EH (cell line): ENCODE measurements at places on chromosomes 1 and 21.

GRCh38 chr1:83043244-83043643 lies 955.7 kb downstream of the TTLL7 start:
- no peak for DNase-seq

DNA sequence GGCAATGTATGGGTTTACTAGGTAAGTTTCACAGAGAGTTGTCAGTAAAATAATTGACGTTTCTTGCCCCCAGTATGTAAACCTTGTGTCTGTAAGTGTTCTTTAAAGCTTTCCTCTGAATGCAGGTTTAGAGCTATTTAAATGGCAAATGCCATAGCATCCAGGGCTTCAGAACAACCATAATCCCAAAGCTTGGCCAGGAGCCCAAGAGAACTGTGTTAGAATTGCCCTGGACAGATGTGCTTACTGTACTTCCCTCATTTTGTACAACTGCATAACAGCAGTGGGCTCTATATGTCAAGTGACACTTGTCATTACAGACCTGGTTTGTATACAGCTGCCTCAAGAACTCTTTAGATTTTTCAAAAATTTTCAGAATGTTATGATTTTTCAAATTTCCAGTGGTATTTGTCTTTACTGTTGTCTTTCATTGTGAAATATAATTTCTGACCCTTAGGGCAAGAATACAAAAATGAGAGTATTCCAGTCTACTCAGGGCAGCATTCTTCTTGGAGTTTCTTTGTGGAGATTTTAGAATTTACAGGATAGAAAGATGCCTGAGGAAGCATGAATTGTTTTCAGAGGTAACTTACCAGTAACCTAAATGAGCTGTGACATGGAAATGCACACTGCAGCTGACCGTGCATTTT lies 136.9 kb upstream of the L1TD1 start:
- DNase-seq = no peak

GRCh38 chr1:182264185-182264584 lies 127.4 kb downstream of the GLUL start:
- DNase-seq = no peak

DNA sequence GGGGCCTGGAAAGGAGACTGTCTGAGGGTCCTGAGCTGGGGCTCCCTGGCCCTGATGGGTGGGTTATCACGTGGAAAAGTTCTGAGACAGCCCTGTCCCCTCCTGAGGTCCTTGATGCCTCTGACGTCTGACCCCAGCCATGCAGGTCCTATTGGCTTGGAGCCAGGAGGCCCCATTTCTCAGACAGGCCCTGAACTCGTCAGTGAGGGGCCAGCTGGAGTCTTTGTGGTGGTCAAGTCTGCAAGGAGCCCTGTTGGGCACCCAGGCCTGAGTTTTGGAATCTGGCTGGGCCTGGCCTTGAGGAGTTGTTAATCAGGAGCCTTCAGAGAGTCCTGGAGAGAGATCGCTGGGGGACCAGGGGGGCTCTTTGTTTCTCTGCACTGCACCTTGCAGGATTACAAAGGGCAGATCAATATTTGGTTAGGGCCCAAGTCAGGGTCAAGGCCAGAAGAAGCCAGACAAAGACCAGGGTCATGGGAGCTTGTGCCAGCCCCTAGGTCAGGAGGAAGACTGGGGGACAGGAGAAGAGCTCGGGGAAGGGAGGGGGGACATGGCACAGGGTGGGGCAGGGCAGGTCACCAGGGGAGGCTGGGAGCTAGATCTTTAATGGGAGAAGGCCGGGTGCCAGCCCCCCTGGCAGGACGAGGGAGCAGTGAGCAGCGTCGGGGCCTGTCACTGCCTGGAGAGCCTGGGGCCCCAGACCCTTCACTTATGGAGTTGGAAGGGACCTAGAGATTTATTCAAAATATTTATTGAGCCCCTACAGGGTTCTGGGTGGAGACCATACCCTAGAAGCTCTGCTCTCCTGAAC lies 83.2 kb downstream of the PTPRU start:
- DNase-seq = no peak

- peak; percentile 20 for DNase-seq
Observed at GRCh38 chr1:119978018-119978505, 81.7 kb upstream of the ADAM30 start.

DNA sequence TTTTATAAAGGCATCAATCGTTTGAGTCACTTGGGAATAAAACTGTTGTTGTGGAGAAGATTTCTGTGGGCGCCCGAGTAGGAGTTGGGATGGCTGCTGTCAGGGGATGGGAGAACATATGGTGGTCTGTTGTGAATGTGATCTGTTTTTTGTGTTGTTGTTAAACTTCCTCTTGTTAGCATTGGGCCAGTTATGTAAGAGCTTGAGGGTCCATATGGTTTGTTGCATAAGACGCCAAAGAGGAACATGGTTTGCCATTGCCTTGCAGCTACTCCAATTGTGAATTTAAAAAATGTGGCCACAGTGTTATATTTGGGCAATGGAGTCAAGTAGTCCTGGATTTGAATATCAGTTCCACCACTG lies 136.1 kb upstream of the JUN start:
- DNase-seq = no peak

DNA sequence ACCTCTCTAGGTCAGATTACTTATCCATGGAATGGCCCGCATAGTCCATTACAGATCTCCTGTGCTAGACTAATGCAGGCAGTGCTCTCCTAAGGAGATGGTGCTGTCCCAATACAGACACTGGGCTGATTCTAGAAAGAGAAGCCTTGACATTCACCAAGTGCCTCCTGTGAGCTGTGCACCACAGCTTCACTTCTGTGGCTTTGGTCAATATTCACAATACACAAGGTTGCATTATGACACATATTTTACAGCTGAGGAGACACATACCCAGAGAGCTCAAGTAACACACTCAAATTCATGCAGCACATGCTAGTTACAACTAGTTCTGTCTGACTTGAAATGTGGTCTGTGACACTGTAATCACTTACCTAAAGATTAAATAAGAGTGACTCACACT lies 59.4 kb upstream of the LRRC8B start:
- DNase-seq = no peak

DNA sequence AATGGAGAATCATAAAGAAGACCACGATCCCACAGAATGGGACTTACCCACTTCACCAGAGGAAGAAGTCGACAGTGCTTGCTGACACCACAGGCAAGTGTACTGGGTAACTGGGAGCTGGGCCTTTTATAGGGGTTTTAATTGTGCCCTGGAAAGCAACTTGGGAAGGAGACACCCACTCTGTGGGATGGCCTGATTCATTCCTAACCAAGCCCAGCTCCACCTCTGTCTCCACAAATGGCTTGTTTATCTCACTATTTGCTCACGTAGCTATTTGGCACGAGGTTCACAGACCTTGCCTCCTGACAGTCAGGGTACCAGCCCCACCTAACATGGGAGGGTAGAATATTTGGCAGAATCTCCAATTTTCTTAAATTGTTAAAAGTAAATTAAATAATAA lies at the start of gene TCHH:
Gene TCHH (minus strand): TSS at position 101 of the 400 bp plus-strand sequence. CDS start 1,364 bp downstream, outside the sequence.
- no peak for DNase-seq

GRCh38 chr1:192559115-192560006 lies 16.2 kb upstream of the RGS1 start:
- peak; percentile 98 for DNase-seq

GRCh38 chr1:113534130-113534817 lies 144.0 kb downstream of the MAGI3 start:
- DNase-seq = peak; percentile 92

- DNase-seq = peak; percentile 71
Observed at GRCh38 chr1:179121159-179121938, 39.5 kb downstream of the TOR3A start.
